NCI-H748 treated with DMSO at 0.1 percent for 48 hours (cell line): ENCODE measurements at places on chromosomes 3 and 15.

- DNase-seq: no peak
Measured at GRCh38 chr15:60363087-60363549, 34.7 kb downstream of the ANXA2 start.

DNA sequence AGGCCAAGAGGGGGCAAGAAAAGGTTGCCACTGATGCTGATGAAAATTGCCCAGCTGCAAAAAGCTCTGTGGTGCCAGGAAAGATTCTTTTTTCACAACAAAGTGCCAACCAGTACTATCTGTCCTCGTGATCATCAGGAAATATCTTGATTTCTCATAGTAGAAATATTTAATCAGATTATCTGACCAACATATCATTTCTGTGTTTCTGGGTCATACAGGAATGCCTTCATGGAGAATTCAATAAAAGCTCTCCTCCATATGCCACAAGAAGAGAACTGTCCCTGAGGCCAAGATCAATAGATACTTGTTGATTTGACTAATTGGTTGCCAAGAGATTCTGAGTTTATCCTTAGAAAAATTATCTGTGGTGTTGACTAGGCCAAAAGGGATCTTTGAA lies 63.5 kb downstream of the FSIP1 start:
- DNase-seq: no peak

GRCh38 chr15:68629519-68630210 lies 50.9 kb downstream of the CORO2B start:
- no peak for DNase-seq

GRCh38 chr15:85961821-85962220 lies 117.8 kb upstream of the AGBL1 start:
- DNase-seq: no peak

DNA sequence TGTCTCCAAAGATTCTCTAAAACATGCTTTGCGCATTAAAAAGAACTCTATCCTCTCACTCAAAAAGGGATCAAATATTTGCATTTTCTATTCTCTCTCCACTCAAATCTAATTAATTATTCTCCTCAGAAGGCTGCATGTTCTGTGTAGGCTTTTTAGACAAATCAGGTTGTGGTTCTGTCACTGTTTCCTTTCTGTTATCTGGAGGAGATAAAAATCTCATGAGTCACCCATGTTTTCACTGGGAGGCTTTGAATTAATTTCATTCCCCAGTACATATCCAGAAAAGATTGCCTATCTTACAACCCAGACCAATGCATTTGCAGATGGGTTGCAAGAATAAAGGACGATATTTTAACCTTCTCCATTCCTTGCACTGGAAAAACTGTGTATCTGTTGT lies 446.5 kb downstream of the GRM7 start:
- no peak for DNase-seq

GRCh38 chr15:50377867-50378751 lies 23.1 kb upstream of the GABPB1 start:
- no peak for DNase-seq

- no peak for DNase-seq
Measured at GRCh38 chr15:90191794-90192509, 9.2 kb upstream of the SEMA4B start.

- DNase-seq: no peak
Measured at GRCh38 chr15:79815468-79815867, 81.3 kb downstream of the MTHFS start.

- DNase-seq: no peak
Measured at GRCh38 chr15:36066757-36067156, 512.7 kb upstream of the CDIN1 start.

GRCh38 chr3:170804078-170804477 lies 65.9 kb downstream of the RPL22L1 start:
- DNase-seq: no peak

DNA sequence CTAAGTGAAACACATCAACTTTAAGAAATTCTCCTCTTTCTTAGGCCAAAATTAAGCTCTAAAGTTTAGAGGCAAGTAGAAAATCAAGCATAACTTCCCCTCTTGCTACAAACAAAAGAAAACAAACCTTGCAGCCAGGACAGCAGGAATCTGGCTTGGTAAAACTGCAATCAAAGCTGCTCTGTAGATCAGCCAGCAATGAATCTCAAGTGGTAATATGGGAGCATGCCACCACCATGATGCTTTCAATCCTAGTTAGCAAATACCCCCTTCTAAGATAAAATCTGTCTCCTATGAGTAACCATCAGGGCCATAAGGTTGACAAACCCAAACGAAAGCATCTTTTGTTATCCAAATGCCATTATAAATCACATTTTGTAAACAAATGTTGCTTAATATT lies 208.3 kb upstream of the PLSCR5 start:
- no peak for DNase-seq

GRCh38 chr3:159838938-159839337 lies 149.7 kb upstream of the IL12A start:
- DNase-seq: no peak

GRCh38 chr15:62498712-62499111 lies 333.6 kb upstream of the C2CD4B start:
- DNase-seq: no peak

DNA sequence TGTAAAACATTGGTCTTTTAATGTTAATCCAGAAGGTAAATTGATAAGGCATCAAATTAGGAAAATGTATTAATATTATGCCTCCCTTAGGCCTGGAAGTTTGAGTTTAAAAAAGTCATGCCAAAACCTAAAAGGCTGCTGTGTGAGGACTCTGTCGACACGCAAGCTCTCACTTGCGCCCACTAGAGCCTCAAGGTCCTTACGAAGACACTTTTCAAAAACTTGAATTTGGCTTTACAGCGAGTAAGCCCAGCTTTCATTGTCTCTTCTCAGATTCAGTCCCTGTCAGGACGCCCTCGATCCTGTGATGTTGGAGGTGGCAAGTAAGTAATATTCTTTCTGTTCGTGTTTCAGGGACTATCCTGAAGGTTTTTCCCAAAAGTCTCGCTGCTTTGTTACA lies 89.7 kb downstream of the CRTC3 start:
- no peak for DNase-seq

- DNase-seq: no peak
Measured at GRCh38 chr3:141052201-141053069, 1.3 kb downstream of the SPSB4 start.

GRCh38 chr15:47218295-47218694 lies 499.0 kb upstream of the SEMA6D start:
- DNase-seq: no peak
